ENCODE measurements at places on chromosomes 3 and 15.
A peak's percentile ranks its signal among the peaks of the same experiment; 100 is the strongest.

GRCh38 chr3:62090066-62090465 is 283.3 kb downstream of the FEZF2 start:
- no peak for DNase-seq

DNA sequence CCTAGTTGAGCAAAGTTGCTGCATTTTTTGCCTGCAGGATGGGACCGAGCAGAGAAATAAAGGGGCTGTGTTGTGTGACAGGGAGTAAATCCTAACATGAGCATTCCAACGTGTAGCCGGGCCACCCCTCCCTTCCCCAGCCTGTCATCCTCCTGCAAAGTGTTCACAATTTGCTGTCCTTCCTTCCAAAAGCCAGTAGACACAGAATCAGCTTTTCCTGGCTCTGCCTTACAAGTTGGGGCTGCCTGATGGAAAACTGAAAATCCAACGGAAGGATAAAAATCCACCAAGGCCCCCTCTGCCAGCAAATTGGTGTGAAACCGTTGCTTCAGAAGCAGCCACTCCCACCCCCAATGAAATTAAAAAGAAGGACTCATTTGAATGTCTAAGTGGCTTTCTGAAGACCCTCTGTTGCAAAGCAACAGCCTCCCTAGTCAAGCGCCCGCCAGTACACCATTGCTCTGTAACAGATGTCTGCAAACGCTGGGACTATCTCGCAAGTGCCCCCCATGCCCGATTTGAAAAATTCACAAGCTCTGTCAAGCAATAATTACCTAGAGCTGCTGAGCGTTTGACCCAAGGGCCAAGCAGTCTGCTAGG is 665 bp downstream of the FRMD4B start:
- no peak for DNase-seq

DNA sequence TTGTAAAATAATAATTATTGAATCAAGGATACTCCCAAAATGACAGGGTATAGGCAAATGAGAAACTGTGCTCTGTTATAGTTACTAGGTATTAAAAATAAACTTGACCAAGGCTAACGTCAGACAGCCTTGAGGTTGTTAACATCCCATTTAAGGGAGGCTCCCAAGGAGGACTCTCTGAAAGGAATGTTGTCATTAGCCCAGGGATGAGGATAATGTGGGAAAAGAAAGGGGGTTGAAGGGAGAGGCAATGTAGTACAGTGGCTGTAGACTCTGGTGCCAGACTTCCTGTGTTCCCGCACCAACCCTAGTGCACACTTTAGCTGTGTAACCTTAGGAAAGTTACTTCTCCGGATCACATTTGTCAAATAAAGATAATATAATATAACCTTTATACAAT is 47.0 kb upstream of the RARB start:
- DNase-seq = no peak

GRCh38 chr3:22419261-22419660 is 668.3 kb upstream of the ZNF385D start:
- no peak for DNase-seq

GRCh38 chr3:45437383-45437782 is 49.0 kb downstream of the LARS2 start:
- no peak for DNase-seq

- peak; percentile 22 for DNase-seq
Measured at GRCh38 chr15:70092464-70093027, 5.2 kb downstream of the TLE3 start.

- DNase-seq = no peak
Measured at GRCh38 chr3:188362405-188362831, 208.5 kb downstream of the LPP start.

DNA sequence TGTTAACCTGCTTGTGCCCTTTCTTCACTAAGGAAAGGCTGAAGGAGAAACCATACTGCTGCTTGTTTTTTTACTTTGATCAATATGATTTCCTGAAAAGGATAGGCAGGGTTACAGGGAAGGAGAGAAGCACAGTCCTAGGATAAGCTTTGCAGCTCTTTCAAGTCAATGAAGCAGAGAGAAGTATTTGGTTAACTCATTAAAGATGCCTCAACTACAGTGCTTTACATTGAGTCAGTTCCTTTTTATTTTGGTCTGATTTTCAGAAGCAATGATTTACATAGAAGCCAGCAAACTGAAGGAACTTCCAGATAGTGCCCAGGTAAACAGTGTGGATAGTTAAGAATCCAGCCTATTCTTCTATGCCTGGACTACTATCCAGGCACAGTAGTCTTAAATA is 64.8 kb downstream of the ARIH1 start:
- DNase-seq = no peak

- DNase-seq = no peak
Measured at GRCh38 chr15:73978896-73979295, 13.2 kb downstream of the STOML1 start.

GRCh38 chr15:75921732-75922703 is 18.3 kb downstream of the FBXO22 start:
- no peak for DNase-seq

GRCh38 chr3:166582236-166582635 is 745.0 kb upstream of the BCHE start:
- no peak for DNase-seq

GRCh38 chr3:69379661-69380060 is 6.2 kb downstream of the FRMD4B start:
- DNase-seq = peak; percentile 39

DNA sequence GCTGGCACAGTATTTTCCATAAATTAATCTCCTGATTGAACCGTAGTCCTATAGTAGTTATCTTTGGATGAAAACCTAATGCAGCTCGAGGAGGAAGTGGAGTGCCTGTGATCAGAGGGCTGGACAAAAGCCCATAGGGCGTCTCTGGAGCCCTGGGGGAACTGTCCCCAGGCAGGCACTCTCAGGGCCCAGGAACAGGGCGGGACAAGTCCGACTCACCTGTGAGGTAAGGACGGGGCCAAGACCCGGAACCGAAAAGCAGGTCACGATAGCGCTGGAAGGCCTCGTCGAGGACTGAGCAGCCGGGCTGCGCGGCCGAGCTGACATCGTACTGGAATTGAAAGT is 341 bp downstream of the HEXA start:
- DNase-seq = peak; percentile 29

DNA sequence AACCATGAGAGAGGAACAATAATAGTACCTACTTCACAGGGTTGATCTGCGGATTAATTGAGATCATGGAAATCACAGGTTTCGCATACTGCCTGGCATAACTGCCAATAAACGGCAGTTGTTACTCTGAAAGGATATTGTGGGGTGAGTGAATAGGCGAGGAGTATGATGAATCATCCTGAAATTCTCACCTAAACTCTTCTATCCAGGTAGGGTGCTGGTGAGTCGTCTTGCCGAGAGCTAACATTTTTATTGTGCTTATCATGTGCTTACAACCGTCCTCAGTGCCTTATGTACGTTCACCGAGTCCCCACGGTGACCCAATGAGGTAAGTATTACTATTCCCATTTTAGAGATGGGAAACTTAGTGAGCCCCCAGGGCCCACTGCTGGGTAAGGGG is 52.4 kb upstream of the SRGAP3 start:
- DNase-seq = no peak

- peak; percentile 49 for DNase-seq
Measured at GRCh38 chr3:127694467-127695215, 21.9 kb downstream of the ABTB1 start.

DNA sequence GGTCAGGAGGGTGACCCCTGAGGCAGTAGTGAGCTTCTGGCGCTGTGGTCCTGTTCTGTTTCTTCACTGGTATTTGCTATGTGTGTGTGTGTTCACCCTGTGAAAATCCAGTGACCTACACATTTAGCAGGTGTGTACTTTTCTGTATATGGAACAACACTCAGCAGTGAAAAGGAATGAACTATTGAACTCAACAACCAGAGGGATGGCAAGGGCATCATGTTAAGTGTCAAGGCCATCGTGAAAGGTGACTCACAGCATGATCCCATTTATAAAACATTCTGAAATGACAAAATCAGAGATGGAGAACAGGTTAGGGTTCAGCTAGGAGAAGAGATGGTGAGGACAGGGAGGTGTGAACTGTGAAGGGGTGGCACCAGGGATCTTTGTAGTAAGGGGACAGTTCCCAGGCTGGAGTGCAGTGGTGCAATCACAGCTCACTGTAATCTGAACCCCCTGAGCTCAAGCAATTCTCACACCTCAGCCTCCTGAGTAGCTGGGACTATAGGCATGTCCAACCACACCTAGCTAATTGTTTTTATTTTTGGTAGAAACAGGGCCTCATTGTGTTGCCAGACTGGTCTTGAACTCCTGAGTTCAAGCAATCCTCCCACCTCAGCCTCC is 10.0 kb upstream of the RAB43 start:
- DNase-seq = no peak

DNA sequence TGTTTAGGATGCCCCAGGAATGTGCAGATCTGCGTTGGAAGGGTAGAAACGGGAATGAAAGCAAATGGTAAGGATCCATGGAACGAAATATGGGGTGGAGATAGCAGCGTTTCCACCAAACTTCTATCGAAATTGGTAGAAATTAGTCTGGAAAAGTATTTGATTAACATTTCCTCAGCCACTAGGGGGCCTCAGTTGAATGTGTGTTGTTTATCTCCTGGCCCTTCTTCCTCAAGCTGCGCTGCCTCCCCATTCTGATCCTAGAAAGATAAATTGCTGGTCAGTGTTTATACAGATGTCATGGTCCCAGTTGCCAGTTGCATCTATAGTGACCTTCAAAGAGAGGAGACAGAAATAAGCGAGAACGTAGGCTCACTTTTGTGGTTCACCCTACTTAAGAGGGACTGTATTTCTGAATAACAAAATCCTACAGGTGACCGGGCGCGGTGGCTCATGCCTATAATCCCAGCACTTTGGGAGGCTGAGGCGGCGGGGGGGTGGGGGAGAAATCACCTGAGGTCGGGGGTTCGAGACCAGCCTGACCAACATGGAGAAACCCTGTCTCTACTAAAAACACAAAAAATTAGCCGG is 457.1 kb downstream of the SQOR start:
- no peak for DNase-seq

- no peak for DNase-seq
Measured at GRCh38 chr3:48014358-48014757, 1.9 kb downstream of the MAP4 start.

GRCh38 chr3:150293401-150294001 is 114.6 kb upstream of the TSC22D2 start:
- no peak for DNase-seq

DNA sequence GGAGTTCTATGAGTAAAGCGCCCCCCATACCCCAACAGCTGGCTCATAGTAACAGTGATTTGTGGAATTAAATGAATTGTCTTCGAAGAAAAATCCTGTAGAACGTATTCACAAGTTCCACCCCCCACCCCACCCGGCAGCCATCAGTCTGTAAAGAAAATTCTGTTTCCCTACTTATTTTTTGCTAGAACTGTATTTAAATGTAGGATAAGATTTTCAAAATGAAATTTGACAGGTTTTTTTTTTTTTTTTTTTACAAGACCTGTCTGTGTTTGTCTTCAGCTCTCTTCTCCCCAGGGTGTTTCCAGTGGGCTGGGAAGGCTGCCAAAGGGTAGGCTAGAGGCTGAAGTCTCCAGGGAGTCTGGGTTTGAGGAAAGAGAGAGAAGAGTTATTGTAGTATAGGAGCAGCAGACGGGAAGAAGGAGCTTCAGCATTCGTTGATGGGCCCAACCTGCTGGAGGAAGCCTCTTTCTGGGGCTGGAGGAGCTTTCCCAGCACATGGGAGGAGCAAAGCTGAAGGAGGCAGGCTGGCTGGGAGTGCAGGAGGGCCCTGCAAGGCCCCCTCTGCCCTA is 130.6 kb upstream of the SEMA6D start:
- DNase-seq = peak; percentile 83

DNA sequence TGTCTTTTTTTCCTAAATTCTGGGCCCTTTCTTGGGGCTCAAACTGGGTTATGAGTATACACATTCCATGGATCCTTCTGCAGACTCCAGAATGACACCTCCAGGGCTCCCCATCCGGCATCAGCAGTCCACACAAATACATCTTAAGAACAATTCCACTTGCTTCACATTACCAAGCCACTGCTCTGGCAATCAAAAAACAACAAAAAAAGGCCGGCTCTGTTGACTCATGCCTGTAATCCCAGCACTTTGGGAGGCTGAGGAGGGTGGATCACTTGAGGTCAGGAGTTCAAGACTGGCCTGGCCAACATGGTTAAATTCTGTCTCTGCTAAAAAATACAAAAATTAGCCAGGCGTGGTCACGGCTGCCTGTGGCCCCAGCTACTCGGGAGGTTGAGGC is 49.9 kb upstream of the LPP start:
- DNase-seq = no peak

DNA sequence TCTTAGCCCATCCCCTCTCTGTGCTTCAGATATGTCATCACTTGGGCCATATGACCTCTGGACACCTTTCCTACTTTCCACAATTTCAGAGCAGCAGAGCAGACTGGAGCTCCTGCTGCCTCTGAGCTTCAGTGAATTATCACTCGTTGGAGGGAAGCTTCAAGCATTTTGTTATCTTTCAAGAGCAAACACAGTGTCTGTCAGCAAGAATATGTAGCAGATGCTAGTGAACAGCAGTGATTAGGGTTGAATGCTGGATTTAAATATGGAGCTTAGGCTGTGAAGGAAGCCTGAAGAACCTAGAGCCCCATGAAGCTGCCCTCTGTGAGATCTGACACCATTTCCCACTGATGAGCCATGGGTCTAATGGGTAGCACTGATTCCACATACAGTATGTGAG is 115.4 kb downstream of the UBE3A start:
- no peak for DNase-seq

GRCh38 chr15:40995656-40996055 is 42.4 kb downstream of the CHAC1 start:
- no peak for DNase-seq

GRCh38 chr15:31332681-31333071 is 6.0 kb downstream of the KLF13 start:
- DNase-seq = no peak

GRCh38 chr3:32699429-32699828 is 14.4 kb downstream of the CNOT10 start:
- no peak for DNase-seq

GRCh38 chr15:100033140-100033857 is 300.1 kb upstream of the LYSMD4 start:
- no peak for DNase-seq

DNA sequence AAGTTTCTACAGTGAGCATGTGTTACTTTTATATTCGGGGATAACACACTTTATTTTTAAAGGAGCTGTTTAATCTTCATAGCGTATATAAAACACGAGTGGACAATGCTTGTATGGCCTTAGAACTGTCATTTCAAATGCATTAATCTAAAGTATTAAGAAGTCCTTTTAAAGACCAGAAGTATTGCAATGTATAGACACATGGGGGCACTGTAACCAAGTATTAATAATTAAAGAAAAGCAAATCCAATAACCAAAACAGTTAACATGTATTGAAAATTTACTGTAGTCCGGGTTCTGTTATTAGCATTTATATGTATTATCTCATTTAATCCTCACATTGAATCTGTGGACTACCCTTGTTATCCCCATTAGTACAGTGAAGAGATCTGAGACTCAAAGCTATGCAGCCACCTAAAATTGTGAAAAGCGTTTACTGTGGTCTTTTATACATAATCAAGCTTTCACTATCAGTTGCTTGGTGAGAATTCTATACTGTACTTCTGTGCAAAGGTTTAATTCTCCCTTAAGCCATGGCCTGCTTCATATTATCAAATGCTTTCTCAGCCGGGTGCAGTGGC is 10.1 kb downstream of the ARL14 start:
- no peak for DNase-seq

Data from NCI-H1105 (cell line).